Stimulated activated CD4-positive, alpha-beta T cell treated with anti-CD3 and anti-CD28 coated beads, Interleukin-1b, Interleukin-23, amount 100 ng/mL, for 4 hours (primary cell): ENCODE measurements at places on chromosomes 4 and X.
A peak's percentile ranks its signal among the peaks of the same experiment; 100 is the strongest.

DNA sequence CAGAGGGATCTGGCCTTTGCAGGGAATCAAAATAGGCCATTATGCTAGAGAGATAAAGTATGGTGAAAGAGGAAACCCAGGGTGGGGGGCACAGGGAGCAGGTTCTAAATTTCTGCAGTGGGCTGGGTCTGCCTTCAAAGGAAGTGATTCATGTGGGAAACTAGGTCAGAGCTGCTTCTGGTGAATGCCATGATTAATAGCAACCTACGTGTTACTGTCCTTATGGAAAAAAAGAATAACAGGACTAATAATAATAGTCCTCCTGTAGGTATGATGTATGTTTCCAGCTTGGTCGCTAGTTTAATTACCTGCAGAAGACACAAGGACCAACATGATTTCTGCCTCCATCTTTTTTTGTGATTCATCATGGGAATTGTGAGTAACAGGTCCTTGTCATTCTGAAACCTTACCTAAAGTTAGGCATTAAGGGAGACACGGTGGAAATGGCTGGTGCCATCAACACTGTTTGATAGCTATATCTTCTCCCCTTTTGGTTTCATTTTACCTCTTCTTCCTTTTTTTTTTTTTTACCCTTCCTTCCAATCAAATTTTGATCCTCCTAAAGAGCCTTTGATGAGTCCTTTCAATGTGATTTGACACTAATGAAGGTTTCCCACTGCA is 180.4 kb downstream of the CPEB2 start:
- no peak for DNase-seq

- no peak for DNase-seq
These were observed 192.6 kb downstream of the AFAP1 start for GRCh38 chr4:7747062-7747385.

- no peak for DNase-seq
These were observed 29.7 kb upstream of the TXK start for GRCh38 chr4:48163746-48164145.

DNA sequence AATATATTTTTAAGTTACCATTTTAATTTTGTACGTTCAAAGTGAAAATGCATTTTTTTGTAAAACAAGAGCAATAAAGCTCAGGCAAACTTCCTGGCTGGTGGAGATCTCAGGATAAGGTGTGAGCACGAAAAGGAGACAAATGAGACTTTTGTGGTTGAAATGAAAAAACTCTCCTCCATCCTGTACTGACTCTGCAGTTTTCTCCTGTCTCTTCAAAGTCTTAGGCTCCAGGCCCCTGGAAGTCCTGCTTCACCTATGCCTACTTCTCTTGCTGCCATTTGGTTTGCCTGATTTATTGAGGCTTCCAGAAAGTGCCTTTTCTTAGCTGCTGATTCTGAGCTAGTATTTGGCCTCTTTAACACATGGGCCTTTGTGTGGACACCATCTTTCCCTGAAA is 77.7 kb downstream of the MAML3 start:
- DNase-seq = no peak

DNA sequence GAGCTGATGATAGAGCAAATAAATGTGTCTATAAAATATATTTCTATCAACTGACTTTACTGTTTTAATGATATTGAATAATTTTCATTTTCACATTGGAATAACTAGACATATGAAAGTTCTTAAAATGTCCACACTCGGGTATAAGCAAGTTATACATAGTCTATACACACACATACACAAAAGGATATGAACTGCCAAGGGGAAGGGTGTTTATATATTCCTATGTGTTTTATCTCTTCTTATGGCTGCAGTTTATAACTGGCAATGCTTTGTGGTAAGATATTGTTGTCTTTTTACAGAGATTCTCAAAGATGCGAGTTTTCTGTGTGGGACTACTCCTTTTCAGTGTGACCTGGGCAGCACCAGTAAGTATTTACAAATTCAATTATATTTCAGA is 1.6 kb downstream of the MEPE start:
- no peak for DNase-seq

DNA sequence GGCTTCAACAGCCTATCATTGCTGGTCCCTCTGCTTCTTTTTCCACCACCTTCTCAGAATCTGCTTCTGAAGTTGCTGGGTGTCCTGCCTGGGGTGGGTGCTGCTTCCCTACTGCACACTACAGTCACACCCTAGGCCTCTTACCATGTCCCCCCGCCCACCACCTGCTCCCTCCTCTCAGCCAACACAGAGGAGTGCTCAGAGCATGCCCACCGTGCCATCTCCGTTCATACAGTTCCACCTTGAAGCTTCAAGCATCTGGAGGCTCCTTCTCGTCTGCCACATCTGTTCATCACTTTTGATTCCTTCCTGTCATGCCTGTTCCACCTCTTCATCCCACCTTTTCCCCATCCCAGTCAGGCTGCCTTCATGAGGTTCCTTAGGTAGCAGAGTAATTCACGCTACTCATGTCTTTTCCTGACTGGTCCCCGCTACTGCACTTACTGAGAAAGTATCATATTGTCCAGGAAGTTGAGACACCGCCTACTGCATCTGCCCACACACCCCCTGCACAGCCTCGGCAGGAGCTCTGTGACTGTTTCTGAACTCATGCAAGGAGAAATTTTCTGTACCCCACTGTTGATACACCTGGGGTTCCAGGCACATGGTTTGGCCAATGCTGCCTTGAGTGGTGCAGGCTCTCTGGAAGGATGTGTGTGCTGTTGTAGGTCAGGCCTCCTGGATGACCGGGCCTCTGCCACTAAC is 39.5 kb downstream of the HADH start:
- DNase-seq = peak; percentile 46

GRCh38 chrX:132409780-132410556 is 78.9 kb downstream of the MBNL3 start:
- no peak for DNase-seq
